ENCODE measurements at places on chromosomes 5 and 9.

DNA sequence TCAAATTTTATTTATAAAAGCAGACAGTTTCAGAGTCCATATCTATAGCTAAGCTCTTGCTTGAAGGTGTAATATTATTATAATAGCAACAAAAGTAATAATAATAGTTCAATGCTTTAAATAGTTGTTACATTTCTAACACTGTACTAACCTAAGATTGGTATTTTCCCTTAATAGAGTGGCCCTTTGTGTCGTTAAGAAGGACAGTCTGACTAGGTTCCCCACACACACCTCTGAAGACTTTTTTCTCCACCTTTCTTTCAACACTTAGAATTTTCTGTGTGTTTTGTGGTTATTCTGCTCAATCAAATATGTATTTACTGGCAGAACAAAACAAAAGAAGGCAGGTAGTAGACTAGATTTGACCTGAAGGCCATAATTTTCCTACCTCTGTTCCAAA, 223.2 kb upstream of the ACO1 start:
- DNase-seq: no peak

- no peak for DNase-seq
Observed at GRCh38 chr9:136443687-136444086, 4.0 kb upstream of the INPP5E start.

DNA sequence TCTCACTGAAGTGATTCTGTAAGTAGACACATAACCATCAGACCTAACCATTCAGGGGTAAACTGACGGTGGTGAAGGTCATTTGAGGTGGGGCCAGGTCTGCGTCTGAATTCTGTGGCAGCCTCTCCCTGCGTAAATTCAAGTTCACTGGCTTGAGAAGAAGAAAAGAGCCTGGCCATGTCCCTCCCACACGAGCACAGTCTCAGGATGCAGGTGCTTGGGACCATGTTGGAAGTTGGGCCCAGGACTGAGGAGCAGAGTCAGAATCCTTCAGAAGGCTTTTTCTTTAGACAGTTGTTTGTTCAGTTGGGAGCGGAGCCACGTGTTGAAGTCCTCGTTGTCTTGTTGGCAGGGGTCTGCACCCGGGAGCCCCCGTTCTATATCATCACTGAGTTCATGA, 24.1 kb downstream of the QRFP start:
- no peak for DNase-seq

DNA sequence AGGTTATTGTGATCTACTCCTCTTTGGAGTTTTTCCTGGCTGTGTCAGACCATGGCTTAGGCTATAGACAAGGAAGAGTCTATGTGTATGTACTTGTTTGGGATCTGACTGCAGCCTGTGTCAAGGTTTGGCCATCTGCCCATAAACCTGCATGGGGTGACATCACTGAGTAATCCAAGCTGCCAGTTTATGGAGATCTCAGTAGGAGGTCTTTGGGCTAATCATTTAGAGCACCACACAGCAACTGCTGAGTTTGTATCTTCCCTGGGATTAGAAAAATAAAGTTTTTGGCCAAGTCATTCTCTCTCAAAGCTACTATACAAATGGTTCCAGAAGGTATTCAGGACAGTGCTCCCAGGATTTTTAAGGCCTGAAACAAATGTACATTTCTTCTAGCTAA, 65.5 kb upstream of the HSPB3 start:
- DNase-seq: no peak

DNA sequence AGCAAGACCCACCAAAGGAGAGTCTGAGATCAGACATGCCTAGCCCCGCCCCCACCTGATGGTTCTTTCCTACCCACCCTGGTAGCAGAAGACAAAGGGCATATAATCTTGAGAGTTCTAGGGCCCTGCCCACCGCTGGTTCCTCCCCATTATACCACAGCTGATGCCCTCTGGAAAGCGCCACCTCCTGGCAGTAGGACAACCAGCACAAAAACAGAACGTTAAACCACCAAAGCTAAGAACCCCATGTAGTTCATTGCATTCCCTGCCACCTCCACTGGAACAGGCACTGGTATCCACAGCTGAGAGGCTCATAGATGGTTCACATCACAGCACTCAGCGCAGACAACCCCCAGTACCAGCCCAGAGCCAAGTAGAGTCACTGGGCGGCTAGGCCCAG, 81.2 kb upstream of the TRPC7 start:
- no peak for DNase-seq

DNA sequence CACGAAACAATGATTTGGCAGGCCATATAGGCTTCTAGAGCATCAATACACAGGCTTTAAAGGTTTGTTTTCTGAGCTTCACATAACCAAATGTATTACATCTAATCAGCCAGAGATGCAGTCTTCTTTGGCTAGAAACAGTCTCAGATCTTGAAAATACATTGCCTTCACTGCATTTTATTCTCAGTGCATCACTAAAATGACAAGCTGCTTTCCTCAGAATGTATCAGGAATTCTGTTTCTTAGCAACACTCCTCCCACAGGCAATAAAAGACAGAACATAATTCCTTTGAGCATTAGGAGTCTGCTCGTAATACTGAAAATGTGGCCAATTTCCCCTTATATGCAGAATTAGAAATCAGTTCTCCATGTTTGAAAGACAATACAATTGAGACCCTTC, 36.9 kb downstream of the FEM1C start:
- DNase-seq: no peak

GRCh38 chr5:169880785-169881184, 99.5 kb downstream of the INSYN2B start:
- no peak for DNase-seq

DNA sequence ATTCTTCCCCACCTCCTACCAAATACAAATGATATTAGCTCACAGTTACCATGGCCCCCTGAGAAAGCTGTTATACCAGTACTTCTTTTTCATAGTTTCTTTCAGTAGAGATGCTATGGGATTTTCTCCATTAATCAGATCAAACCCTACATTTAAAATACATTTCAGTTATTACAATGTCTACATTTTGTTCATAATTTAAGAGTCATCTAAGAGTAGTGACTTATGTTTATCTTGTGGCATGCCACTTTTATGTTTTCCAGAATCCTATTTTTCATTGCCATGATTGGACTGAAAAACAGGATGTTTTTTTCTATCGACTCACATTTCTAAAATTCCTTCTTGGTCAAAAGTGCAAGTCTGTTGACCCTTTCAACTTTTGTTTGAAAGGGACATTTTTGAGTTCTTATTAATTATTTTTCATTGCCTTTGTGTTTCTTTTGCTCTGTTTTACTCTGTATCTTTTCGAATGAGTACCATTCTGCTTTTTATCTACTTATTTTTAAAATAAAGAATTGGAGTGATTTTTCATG, 77.4 kb upstream of the ANXA1 start:
- DNase-seq: no peak

Measured in stimulated activated CD8-positive, alpha-beta memory T cell treated with anti-CD3 and anti-CD28 coated beads, Interleukin-4, amount 100 ng/mL, for 1 hour (primary cell).